ENCODE measurements at places on chromosomes 11 and 22.

- DNase-seq: no peak
Measured at GRCh38 chr11:62487738-62488551, 58.7 kb downstream of the AHNAK start.

DNA sequence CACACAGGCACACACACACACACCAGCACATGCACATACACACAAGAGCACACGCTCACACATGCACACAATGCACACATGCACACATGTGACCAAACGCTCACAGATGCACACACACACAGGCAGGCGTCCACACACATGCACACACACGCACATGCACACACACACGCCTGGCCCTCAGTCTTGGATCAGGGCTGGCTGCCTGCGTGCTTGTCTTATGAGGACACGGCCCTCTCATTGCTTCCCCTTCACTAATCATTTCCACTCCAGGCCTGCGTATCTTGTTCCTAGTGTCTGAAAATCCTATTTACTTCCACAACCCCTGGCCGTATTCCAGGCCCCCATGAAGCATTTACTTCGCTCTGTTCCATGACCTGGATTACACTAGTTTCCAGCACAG is 740.5 kb downstream of the BRD1 start:
- no peak for DNase-seq

GRCh38 chr22:45328822-45329529 is 19.2 kb downstream of the FAM118A start:
- no peak for DNase-seq

- no peak for DNase-seq
Measured at GRCh38 chr11:80862011-80862410, 1421.2 kb upstream of the TENM4 start.

DNA sequence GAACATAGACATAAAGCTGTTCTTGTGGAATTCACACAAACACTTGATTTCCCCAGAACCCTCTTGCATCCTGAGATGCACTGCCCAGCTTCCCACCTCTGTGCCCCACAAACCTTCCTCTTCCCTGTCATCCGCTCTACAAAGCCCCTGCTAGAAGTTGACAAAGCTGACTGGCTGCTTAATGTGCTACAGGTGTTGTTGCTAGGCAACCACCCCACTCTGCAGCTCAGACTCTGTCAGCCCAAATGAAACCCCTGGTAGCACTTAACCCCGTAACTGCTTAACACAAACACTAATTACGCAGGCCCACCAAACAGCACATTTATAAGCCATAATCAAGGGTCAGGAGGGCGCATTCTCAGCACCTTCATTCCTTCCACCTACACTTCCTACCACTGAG is 172.0 kb upstream of the CADM1 start:
- DNase-seq: no peak

- DNase-seq: peak; percentile 81
Measured at GRCh38 chr11:123301696-123302400, 106.8 kb upstream of the CLMP start.

DNA sequence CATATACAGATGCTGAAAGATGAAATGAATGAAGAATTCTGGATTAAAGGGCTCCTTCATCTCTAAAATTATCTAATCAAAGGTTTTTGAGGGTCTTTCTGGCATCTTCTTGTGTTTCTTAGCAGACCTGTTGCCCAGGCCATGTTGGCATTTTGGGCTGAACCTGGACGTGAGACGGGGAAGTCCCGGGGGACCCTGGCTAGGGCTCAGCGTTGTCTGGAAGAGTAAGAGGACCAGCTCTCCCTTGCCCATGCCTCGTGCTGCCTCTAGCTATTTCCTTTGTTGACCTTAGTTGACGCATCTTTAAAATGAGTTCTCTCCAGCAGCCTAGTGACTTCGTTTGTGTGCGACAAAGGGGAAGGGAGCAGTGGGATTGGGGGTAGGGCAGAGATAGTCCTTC is 152.2 kb downstream of the ST3GAL4 start:
- DNase-seq: no peak

DNA sequence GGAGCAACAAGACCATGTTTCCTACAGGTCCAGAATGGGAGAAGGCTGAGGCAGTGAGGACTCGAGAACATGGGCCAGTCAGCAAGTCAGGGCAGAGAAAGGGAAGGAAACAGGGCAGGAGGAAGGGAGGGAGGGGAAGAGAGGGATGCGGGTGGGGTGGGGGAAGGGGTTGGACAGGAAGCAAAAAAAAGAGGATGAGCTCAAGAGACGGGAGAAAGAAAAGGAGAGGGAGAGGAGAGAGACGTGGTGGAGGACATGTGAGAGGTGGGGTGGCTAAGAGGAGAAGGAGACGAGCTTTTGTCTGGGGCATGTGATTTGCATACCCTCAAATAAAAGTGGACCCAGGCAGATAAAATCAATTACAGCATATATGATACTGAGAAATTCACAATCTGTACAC is 389.5 kb upstream of the B3GAT1 start:
- no peak for DNase-seq

GRCh38 chr11:39972461-39972860 is 1487.0 kb downstream of the LRRC4C start:
- no peak for DNase-seq

- DNase-seq: no peak
Measured at GRCh38 chr11:120632579-120632978, 121.0 kb downstream of the GRIK4 start.

DNA sequence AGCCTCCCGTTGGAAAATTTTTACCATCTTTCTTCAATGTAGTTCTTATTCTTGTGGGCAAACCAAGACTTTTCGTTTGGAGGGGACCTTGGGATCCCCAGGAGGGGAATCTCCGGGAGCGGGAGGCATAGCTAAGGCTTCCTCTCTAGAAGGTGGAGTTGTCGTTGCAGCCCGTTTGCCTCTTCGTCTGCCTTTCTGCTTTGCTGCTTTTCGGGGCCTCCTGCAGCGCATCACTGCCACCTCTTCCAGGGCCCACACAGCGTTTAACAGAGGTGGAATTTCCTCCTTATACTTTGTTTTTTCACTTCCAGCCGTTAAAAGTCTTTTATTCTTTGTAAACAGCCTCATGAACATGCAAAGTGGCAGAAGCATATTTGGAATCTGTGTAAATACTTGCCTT is 3.5 kb upstream of the IFITM3 start:
- DNase-seq: no peak

- DNase-seq: no peak
Measured at GRCh38 chr22:25405841-25406509, 158.5 kb upstream of the GRK3 start.

DNA sequence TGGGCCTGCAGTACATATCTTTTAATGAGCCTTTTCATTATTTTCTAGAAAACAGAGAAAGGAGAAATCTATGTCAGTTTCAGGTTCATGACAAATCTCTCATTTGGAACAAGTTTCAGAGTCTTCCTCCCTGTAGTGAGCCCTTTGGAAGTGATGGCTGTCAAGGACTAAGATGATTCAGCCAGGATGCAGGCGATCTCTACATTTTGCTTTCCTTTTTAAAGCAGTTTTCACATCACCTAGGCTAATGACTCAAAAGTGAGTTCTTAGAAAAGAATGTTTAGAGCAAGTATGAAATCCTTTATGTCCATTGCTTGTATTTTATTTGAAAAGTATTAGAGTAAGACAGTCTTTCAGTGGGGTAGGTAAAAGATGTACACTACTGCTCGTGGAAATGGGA is 130.1 kb downstream of the TRPC6 start:
- no peak for DNase-seq

DNA sequence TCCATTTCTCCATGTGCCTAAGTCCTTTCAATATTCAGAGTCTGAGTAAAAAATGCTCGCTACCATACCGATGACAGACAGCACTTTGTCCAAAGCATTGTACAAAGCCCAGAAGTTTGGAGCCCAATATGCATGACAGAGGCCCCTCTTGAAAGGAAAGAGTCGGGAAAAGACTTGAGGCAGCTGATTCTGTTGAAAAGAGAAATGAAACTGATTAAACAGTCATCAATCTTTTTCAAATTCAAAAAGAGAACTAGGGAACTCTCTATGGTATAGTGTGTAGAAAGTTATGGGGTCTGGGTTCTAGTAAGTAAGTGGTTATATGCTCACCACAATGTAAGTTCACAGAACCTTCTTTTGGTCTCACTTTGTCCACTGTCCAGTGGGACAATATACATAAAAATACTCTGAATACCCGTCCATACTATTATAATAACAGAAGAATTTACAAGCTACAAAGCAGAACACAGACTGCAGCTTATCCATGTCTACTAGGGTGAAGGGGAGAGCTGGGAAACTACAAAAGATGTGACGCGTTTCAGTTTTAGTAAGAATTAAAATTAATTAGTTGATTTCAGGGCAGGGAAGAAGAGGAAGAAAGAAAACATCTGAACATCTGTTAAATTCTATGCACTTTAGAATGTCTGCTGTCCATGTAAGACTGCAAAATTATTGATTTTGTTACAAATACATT is 26.7 kb downstream of the ALG8 start:
- no peak for DNase-seq

DNA sequence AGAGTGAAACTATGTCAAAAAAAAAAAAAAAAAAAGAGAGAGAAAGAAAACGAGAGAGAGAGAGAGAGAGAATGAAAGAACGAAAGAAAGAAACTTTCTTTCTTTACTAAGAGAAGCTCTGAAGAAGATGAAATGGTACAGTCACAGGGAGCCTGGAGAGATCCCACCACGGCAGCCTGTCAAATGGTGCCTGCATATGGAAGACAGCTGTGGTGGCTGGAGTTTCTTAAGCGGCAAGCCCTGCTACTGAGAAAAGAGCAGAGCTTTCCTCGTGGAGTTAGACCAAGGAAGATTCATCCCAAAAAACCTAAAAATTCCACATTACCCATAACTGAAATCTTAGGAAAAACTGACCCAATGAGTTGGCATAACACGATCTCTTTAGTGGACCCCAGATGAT is 66.7 kb downstream of the MICAL3 start:
- DNase-seq: no peak

- no peak for DNase-seq
Measured at GRCh38 chr11:9953994-9954626, 290.2 kb downstream of the SWAP70 start.

GRCh38 chr11:70246196-70246595 is 24.3 kb upstream of the PPFIA1 start:
- DNase-seq: no peak

DNA sequence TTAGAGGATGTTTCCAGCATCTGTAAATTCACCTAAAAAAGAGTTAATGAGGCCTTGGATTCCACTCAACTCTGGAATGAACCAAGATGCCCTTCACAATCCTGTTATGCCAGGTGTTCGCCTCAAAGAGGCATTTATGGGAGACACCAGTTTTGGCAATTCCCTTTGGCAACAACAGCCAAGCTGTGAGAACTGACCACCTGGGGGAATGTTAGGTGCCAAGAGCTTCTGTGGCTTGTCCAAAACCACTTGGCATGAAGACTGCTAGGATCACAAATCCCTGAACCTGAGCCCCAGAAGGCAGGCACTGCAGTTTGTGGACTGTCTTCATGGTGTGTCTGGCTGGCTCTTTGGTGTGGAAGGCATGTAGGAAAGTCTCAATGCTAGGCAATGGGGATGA is 164.4 kb upstream of the BDNF start:
- no peak for DNase-seq

- no peak for DNase-seq
Measured at GRCh38 chr11:109309153-109309552, 112.8 kb upstream of the C11orf87 start.

DNA sequence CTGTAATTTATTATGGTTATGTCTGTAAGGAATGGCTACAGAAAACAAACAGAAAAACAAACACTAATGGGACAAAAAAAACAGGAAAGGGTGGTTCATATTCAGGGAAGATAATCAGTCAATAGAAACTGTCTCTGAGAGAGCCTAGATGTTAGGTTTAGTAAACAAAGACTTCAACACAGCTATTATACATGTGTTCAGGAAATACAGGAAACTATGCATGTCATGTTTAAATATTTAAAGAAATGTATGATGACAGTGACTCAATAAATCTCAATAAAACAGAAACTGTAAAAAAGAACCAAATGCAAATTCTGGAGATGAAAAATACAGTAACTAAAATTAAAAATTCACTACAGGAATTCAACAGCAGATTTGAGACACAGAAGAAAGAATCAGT is 76.0 kb downstream of the PACS1 start:
- no peak for DNase-seq

- DNase-seq: no peak
Measured at GRCh38 chr11:11494348-11494747, 127.5 kb downstream of the GALNT18 start.

DNA sequence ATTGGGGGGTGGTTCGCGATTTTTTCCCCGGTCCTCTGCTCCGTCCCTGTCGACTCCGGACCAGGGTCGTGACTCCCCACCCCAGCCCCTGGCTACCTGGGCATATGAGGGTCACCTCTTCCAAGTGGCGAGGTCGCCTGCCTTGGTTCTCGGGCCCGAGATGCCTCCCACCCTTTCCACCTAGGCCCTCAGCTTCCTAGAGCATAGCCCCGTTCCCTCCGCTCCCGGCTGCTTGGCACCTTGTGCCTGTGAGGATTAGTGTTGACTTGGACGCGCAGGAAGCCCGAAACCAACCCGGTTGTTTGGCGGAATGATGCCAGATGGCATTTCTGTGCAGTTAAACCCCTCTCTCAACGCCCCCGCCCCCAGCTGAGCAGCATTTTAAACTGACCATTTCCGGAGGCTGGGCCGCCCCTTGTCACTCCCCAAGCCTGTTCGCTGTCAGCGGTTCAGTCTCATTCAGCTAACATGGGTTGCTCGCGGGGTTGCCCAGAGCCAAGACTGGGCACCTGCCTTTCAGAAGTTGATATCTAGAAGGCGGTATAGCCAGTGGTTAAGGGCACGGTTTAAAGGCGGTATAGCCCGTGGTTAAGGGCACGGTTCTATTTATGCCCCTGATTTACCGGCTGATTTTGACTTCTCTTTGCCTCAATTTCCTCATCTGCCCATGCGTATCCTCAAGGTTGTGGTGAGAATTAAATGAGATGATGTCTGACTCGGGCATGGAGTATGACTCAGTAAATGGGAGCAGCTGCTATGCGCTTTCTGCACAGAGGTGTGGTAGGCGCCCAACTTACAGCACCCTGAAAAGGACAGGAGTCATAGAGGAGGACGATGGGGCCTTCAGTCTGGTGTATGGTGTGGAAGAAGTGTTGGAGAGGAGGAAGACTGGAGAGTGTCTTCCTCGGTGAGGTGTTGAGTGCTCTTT is 639 bp downstream of the INCENP start:
- peak; percentile 34 for DNase-seq

DNA sequence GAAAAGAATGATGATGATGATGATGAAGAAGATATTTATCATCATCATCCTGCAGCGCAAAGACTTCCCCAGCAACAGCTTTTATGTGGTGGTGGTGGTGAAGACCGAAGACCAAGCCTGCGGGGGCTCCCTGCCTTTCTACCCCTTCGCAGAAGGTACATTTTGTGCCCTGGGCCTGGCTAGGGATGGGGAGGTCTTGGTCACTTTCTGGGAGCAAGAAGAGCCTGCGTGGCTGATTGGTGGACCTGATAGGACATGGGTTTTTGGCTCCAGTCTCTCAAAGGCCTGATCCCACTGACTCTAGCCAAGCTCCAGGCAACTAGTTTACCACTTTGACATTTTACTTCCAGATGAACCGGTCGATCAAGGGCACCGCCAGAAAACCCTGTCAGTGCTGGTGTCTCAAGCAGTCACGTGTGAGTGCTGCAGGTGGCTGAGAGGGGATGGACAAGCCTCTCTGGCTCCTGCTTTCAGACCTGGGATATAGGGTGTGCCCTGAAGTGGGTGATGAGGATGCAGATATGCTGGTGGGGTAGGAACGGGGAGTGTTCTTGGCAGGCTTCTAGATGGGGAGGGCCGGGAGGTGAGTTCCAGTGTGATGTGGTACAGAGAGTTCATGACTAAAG is 5.3 kb downstream of the SIDT2 start:
- DNase-seq: no peak

GRCh38 chr11:67601098-67601497 is 5.6 kb upstream of the NDUFV1 start:
- DNase-seq: no peak

GRCh38 chr11:894575-895201 is 15.9 kb downstream of the CHID1 start:
- no peak for DNase-seq

GRCh38 chr11:95853138-95853537 is 62.8 kb downstream of the CEP57 start:
- no peak for DNase-seq

Data from activated T-cell treated with anti-CD3 and anti-CD28 coated beads for 48 hours (primary cell).